Epithelial cell of proximal tubule (primary cell): ENCODE measurements at places on chromosomes 13 and 19.

GRCh38 chr13:45501175-45501526 is 36.4 kb downstream of the COG3 start:
- DNase-seq = no peak

DNA sequence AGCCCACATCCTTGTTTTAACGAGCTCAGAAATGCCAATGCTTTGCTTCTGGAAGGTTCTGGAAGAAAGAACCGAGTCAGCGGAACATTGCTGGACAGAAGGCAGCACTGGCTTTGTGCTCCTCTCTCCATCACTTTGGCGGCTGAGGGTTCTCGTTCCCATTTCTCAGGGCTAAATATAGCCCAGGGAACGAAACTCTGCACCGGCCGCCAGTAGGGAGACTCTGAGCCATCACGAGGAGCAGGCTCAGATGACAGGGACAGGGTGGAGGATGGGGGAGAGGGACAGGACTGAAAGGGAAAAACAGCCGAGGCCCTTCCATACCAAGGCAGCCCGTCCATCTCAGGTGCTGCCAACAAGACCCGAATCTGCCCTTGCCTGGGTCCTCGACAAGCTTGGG is 166.4 kb downstream of the CACNA1A start:
- DNase-seq = no peak

GRCh38 chr13:62932256-62932883 is 1516.7 kb upstream of the PCDH20 start:
- DNase-seq = no peak

DNA sequence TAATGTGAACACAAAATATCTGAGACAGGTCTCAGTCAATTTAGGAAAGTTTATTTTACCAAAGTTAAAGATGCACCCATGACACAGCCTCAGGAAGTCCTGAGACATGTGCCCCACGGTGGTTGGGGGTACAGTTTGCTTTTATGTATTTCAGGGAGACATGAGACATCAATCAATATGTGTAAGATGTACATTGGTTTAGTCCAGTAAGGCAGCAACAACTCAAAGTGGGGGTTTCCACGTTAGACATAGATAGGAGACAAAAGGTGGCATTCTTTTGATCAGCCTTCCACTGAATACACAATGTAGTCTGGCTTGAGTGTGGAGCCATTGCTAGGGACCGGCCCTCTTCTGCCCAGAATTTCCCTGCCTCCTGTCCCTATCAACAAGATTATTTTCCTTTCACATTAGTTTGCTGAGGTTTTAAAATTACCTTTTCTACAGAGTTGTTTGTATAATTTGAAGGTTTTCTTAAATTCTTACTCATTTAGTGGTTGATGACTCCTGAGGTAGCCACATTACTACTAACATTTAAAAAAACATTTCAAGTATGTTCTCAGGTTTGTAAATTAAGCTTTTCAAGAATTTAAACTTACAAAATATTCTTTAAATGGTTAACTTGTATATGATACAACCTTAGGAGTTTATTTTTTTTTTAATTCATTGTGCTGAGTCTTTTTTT is 33.2 kb downstream of the RNASEH2B start:
- no peak for DNase-seq

GRCh38 chr13:92947770-92948434 is 278.7 kb upstream of the GPC6 start:
- DNase-seq = no peak

DNA sequence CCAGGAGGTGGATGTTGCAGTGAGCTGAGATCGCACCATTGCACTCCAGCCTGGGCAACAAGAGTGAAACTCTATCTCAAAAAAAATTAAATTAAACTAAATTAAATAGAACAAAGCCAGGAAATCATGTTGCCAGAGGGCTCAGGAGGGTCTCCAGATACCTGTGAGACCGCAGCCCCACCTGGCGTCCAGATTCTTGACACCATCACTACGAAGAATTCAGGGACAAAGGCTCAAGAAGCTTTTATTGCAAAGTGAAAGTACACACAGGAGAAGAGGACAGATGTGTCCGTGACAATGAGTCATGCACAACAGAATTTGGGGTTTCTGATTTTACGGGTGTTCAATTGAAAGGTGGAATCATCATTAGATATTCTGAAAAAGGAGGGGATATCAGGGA is 76.6 kb downstream of the STOML3 start:
- DNase-seq = no peak

- DNase-seq = no peak
Observed at GRCh38 chr19:45047188-45047797, 8.4 kb downstream of the CLASRP start.

- DNase-seq = no peak
Observed at GRCh38 chr13:83272652-83273240, 609.5 kb downstream of the SLITRK1 start.

- no peak for DNase-seq
Observed at GRCh38 chr13:110538632-110539031, 22.9 kb downstream of the RAB20 start.

- no peak for DNase-seq
Observed at GRCh38 chr19:18607226-18608101, 865 bp upstream of the CRLF1 start.

GRCh38 chr13:43354153-43354945 is 331.0 kb downstream of the DNAJC15 start:
- no peak for DNase-seq

- DNase-seq = no peak
Observed at GRCh38 chr19:35000338-35000646, 169 bp downstream of the GRAMD1A start.

DNA sequence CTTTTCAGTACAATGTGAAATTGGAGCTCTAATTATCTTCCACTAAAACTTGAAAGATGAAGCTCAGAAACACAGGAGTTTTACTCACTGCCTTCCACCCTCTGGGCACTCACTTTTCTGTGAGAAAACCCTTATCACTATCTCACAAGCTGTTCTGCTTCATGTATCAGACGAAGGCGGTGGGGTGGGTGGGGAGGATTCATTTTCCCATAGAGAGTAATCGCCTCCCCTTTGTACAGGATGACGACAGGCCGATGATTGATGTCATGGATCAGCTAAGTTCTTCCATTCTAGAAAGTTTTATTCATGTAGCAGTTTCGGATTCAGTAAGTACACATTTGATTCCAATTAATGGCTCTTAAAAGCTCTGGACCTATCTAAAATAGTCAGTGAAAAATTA is 139.9 kb downstream of the ZAR1L start:
- no peak for DNase-seq

DNA sequence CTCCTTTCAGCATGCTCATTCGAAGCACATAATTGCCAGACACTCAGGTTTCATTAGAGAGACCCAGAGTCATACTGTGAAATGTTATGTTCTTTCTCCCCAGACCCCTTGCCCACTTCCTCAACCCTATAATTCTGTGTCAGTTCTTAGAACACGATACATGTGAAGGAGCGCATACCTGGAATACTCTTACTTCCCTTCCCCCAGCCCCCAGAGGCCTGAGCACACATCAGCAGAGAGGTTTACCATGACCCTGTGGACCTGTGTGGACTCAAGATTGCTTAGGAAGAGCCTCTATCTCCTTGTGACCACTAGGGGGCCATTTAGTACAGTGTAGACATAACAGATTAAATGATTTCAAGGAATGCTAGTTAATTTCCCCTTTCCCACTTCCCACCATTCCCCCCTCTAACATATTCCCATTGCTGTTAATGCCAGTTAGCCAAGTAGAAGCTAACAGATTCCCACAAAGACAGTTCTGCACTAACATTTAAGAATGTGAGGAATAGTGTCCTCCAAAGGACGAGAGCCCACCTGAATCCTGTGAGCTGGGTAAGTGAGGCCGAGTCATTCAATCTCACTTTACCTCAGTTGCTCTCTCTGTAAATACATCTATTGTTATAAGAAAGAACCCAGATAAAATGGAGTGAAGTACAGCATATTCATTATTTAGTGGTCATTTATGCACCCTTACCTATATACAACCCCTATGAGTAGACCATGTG is 154.2 kb upstream of the MAB21L1 start:
- DNase-seq = peak; percentile 27

- no peak for DNase-seq
Observed at GRCh38 chr19:33902802-33903488, 106.3 kb downstream of the KCTD15 start.

GRCh38 chr13:59250336-59251189 is 913.2 kb downstream of the DIAPH3 start:
- no peak for DNase-seq

GRCh38 chr19:7506385-7507328 is 9.2 kb upstream of the ZNF358 start:
- DNase-seq = peak; percentile 88

- DNase-seq = no peak
Observed at GRCh38 chr19:46975011-46975924, 44.4 kb upstream of the NPAS1 start.

DNA sequence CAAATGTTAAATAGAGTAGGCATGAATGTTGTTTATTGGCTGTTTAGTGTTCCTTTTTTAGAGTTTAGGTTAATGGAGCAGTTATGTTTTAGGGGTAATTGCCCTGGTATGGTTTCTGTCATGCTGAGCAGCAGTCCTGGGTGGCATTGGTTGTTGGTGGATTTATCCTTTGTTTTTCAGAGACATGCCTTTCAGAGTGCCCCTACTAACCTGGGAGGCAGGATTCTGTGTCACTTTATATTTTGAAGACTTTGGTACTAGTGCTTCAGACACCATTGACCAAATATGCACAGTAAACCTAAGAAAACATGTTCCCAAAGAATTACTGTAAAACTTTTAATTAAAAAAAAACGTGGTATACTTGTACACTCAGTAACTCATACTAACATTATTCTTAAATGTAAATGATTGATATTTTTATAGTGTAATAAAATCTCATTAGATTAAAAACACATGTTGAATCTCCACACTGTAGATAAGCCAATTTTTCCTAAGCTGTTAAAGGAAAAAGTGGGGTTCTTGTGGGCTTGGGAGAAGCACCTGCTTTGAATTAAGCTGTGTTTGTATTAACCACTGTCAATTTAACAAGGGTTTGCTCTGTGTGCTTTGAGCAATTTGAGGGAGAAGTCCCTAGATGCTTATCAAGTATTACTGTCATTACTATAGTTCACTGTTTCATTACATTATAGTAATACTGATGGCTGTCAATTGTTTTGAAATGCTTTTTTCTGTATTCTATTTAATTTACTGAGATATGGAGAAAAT is 133.2 kb downstream of the LMO7 start:
- DNase-seq = no peak

- no peak for DNase-seq
Observed at GRCh38 chr13:35480346-35480745, 3.9 kb upstream of the MAB21L1 start.

DNA sequence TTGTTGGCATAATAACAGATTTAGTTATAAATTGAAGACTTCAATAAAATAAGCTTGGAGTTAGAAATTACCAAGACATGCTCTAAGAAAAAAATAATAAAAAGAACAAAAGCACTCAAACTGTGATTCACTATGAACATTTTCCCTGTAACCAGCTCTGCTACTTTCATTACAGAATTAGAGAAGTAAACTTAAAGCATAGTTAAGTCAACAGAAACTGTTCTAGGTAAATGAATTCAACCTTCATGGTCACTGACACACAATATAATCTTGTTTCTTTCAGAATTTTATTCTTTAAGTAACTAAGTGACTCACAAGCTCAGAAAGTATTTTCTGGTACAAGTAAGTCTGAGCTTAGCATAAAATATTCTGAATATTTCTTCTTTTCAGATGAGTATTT is 136.3 kb downstream of the KLF5 start:
- DNase-seq = no peak

DNA sequence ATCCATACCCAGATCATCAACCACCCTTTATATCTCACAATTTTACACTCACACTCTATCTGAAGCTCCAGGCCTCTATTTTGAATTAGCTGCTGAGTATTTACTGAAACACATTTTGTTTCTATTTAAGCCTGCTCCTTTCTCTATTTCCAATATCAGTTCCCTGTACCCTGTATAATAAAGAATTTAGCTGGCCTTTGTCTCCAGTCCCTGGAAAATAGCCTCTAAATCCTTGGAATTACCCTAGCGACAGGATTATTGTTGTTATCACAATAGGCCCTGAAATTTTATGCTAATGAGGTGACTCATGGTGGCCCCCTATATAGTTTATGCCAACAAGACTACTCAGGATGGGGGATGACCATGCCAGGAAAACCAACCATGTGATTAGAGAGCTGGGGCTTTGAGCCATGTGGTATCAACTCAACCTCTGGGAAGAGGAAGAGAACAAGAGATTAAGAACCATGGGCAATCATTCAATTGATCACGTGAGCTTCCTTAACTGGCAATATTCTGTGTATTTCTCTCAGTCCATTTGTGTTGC is 72.7 kb downstream of the KATNAL1 start:
- DNase-seq = no peak

- no peak for DNase-seq
Observed at GRCh38 chr19:49315111-49315510, 9.9 kb downstream of the SLC6A16 start.

GRCh38 chr19:10747271-10747670 is 29.4 kb downstream of the DNM2 start:
- DNase-seq = no peak

DNA sequence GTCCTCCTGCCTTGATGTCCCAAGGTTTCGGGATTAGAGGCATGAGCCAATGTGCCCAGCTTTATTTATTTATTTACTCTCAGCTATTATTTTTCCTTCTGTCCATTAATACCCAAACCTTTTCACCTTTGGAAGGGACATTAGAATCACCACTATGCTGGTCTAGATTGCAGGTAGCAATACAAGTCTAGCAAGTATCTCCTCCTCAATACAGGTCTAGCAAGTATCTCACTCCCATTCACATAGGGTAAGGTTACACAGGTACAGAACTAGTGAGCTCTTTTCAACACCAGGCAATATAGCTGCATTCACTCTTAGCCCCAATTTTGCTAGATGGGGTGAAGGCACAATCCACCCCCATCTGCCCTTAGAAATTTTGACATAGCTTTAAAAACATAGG is 17.4 kb upstream of the SPRYD7 start:
- no peak for DNase-seq

- no peak for DNase-seq
Observed at GRCh38 chr19:33300894-33301143, 1.5 kb downstream of the CEBPA start.

DNA sequence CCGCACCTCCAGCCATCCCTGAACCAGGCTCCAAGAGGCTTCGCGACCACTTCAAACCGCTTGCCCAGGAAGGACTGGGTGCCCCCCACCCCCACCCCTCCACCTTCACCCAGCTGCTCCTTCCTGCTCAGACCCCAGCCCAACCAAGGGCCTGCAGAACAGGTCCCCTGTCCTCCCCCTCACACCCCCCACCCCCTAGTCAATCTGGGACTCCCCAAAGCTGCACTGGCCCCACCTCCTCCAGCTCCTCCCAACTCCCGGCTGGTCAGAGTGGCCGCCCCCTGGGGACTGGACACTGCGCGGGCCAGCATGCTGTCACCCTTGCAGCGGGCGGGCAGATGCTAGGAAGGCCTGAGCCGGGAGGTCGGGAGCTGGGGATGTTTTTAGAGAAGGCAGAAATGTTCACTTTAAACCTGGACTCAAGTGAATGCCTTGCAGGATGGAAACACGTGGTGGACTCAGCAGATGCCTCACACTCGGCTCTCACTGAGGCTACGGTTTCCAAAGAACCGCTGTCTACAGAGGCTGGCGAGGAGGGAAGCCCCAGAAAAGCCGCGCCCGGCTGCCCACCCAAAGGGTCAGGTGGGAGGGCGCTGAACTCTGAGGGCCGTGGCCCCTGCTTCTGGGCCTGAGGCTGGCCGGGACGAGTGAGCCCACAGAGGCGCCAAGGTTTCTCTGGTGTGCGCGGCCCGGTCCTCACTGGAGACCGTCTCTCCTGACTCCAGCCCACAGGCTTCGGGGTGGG is 8.0 kb downstream of the RPL36 start:
- DNase-seq = no peak
